ENCODE measurements at places on chromosomes 6 and 20. TPM values are rescaled to one million over a fixed set of nuclear protein-coding genes. Genes with fewer than 3 reads are reported as not detected.

Gene C6orf141
- 1.5 TPM for total RNA-seq

Gene GJA10
- not detected for total RNA-seq

Gene SPATS1
- total RNA-seq: 2.2 TPM

Gene HDGFL1
- total RNA-seq: not detected

Gene XKR7
- total RNA-seq: 0.07 TPM

Gene ADAM33
- 17.3 TPM for total RNA-seq

Gene CDH22
- total RNA-seq: 0.34 TPM

Gene MDFI
- total RNA-seq: 8.9 TPM

Gene BPIFB3
- total RNA-seq: not detected

Data from upper lobe of left lung (tissue), 6 donors.